Activated CD8-positive, alpha-beta T cell treated with anti-CD3 and anti-CD28 coated beads for 36 hours (primary cell): ENCODE measurements at places on chromosomes 16 and 17.

GRCh38 chr17:17497845-17498520 lies 1.8 kb upstream of the RASD1 start:
- no peak for DNase-seq

DNA sequence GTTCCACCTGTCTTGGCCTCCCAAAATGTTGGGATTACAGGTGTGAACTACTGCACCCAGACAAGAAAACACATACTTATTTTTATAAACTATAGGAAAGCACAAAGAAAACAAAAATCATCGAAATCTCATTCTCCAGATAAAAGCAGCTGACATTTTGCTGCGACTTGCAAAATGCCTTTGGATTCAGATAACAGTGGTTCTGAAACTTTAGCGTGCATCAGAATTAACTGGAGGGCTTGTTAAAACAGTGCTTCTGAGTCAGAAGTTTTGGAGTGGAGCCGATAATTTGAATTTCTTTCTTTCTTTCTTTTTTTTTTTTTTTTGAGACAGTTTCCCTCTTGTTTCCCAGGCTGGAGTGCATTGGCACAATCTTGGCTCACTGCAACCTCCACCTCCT lies 17.7 kb upstream of the GJD3 start:
- no peak for DNase-seq

DNA sequence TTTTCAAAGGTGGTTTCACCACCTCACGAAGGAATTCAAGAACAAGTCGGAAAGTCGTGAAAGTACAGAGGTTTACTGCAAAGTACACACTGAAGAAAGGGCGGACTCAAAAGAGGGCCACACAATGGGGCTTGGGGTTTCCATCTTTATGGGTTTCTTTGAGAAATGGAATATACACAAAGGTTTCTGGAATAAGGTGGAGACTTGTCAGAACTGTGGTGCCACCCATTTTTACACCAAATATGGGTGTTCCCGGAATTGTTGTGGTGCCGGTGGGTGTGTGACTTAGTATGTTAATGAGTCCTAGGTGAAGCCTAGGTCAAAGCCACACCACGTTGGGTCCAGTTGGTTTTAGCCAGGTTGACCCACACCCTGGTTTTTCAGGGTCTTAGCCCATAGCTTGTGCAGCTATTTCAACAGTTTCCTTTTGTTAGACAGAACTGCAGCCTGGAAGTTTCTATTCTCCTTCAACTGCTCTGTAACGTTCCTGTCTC lies 567 bp upstream of the GCSH start:
- no peak for DNase-seq

DNA sequence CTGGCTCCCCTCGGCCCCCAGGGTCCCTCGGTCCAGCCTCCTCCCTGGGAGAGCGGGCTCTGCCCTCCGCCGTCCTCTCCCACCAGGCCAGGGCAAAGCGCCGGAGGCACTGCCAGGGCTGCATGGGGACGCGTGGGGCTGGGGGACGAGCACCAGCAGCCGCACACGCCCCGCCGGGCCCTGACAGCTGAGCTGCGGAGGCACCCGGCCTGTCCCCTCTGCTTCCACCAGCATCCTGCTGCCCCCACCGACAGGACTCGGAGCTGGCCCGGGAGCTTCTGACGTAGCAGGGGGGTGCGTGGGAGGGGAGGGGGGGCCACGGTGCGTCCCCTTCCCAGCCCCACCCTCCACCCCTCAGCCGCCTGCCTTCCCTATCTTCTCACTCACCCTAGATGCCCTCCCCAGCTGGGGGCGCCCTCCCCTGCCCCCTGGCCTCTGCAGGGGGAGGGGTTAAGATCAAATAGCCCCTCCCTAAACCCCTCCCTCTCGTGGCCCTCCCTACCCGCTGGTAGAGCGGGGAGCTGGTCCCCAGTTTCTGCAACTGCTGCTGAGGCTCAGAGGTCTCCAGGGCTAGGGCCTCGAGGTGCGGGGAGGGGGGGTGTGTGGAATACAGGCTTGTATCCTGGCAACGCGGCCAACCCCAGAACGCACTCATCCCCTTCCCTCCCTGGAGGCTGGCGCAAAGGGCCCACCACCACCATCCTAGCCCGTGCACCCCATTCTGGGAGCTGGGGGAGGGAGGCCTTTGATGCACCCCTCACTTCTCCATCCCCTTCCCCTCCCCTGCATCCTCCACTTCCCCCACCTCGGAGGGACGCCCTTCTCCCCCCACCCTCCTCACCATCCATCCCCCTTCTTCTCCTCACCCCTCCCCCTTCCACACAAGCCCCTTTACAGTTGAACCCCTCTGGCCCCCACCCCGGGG lies 1.0 kb downstream of the SRCIN1 start:
- peak; percentile 58 for DNase-seq

DNA sequence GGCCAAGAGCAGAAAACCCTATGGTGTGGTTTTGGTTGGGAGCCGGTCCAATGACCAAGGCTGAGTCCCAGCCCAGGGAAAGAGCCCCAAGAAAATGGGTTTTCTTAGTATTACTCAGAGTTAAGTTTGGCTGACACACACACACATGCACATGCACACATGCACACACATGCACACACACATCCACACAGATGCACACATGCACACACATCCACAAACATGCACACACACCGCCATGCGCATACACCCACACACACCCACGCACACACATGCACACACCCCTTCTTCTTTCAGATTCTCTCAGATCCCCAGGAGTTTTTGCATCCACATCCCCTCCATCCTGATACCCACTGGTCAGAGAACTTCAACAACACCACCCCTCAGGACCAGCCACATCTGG lies 9.1 kb downstream of the ABCC12 start:
- no peak for DNase-seq

- no peak for DNase-seq
These were observed 109.2 kb downstream of the SDR42E1 start for GRCh38 chr16:81902025-81902424.

GRCh38 chr17:29045734-29046472 lies 3.0 kb downstream of the PIPOX start:
- no peak for DNase-seq

DNA sequence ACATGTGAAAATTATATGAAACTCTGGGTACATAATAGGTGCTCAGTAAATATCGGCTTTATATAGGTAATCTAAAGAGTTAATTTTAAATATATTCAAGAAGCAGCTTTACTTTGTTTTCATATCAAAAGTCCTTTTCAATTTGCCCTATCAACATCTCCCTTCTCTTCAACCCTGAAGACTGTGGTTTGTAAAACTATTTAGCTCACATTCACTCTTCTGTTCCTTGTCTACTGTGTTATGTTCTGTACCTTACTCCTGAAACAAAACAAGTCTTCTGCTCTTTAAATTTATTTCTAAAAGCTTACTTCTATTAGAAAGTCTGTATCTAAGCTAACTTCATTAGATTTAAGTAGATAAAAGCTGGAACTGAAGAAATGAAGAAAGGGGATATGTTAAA lies 301.7 kb upstream of the PMFBP1 start:
- no peak for DNase-seq

GRCh38 chr17:60168654-60169053 lies 18.9 kb downstream of the CA4 start:
- DNase-seq, result no peak

DNA sequence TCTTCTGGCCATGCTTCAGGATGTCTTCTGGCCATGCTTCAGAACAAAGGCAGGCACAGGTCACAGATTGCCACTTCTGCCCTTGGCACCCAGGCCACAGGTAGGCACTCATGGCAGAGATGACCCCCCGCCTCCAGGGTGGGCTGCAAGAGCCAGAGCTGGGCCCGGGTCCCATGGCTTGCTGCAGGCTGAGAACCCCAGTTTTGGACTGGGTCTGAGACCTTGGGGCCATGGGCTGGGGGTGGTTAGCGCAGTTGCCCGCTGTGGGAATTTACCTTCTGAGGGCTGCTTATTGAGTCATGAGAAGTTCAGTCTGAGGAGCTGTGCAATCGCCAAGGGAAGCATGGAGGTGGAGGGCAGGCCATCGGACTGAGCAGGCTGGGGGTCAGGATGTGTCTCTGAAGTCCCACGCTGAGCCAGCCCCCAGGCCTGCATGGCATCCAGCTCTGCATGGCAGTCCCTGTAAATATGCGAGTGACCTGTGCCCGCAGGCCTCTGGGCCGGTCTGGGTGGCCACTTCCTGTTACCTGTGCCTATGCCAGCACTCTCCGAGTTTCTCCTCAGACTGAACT lies 1.7 kb downstream of the ANKRD13B start:
- no peak for DNase-seq

DNA sequence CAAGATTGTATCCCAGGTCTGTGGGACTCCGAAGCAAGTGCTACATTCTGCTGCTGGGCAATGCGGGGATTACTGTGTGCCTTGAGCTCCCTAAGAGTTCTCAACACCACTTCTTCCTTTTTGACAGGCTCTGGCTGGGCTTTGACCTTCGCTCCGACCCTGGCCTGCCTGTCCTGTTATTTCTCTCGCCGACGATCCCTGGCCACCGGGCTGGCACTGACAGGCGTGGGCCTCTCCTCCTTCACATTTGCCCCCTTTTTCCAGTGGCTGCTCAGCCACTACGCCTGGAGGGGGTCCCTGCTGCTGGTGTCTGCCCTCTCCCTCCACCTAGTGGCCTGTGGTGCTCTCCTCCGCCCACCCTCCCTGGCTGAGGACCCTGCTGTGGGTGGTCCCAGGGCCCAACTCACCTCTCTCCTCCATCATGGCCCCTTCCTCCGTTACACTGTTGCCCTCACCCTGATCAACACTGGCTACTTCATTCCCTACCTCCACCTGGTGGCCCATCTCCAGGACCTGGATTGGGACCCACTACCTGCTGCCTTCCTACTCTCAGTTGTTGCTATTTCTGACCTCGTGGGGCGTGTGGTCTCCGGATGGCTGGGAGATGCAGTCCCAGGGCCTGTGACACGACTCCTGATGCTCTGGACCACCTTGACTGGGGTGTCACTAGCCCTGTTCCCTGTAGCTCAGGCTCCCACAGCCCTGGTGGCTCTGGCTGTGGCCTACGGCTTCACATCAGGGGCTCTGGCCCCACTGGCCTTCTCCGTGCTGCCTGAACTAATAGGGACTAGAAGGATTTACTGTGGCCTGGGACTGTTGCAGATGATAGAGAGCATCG lies 2.4 kb downstream of the SLC16A13 start:
- DNase-seq, result no peak

GRCh38 chr16:57818377-57819064 lies 16.2 kb upstream of the KIFC3 start:
- no peak for DNase-seq

DNA sequence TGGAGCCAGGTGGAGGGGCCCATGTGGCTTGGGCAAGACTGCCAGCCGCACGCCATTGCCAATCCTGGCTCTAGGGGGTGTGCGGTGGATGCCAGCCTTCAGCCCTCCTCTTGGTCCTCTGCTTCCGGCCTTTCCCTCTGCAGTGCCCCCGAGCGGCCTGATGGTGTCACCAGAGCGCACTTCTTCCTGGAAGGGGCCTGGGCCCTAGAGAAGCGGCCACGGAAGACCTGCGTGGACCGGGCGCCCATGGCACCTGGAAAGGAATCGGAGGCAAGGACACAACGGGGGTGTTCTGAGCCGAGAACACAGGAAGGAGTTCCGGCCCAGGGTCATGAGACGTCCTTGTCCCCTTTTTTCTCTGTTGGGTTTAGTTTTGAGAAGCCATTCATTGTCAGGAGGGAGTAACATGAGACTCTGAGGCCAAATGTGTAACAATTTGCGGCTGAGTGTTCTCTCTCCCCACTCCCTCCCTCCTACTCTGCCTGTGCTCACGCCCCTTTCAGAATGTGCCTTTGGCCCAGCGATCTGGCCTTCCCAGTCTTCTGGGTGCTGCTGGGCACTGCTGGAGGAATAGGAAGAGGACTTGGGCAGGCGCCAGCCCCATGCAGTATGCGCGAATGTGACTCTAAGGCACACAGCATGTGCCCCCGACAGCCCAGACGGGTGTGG lies 92.8 kb downstream of the IRX3 start:
- DNase-seq, result peak; percentile 54

DNA sequence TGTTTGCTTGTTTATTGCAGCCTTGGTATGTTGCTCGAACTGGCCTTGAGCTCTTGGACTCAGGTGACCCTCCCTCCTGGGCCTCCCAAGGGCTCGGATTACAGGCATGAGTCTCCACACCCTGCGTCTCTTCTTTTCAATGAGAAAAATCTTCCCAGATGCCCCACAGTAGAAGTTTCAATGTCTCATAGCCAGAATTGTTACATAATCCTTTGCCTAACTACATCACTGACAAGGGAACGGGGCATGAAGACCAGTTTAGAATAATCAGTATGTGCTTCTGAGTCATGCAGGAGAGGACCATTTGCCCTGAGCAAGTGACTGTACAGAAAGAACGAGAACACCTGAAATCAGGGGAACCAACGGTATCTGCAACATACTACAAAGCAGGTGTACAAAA lies 61.9 kb upstream of the RBBP6 start:
- DNase-seq, result no peak

DNA sequence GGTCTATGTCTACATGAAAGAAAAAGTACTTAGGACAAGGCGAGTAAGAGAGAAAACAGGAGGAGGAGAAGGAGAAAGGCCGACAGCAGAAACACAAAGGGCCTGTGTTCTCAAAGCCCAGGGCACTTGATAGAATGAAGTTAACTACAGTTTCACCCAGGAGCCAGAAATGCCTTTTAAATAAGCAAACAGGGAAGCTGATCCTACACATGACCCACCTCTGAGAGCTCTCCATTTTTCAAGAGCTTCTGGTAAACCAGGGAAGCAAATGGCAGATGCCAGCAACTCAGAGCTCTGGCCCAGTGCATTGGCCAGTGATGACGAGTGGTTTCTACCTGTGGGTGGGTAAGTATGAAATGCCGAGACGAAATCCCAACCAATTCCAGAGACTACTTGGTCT lies 163.4 kb downstream of the ZFHX3 start:
- no peak for DNase-seq

- DNase-seq, result no peak
These were observed at the start of gene SECTM1 for GRCh38 chr17:82333279-82334171. SECTM1 (minus strand) TSS chr17:82333766; CDS start chr17:82327240, 6,526 bp downstream.

DNA sequence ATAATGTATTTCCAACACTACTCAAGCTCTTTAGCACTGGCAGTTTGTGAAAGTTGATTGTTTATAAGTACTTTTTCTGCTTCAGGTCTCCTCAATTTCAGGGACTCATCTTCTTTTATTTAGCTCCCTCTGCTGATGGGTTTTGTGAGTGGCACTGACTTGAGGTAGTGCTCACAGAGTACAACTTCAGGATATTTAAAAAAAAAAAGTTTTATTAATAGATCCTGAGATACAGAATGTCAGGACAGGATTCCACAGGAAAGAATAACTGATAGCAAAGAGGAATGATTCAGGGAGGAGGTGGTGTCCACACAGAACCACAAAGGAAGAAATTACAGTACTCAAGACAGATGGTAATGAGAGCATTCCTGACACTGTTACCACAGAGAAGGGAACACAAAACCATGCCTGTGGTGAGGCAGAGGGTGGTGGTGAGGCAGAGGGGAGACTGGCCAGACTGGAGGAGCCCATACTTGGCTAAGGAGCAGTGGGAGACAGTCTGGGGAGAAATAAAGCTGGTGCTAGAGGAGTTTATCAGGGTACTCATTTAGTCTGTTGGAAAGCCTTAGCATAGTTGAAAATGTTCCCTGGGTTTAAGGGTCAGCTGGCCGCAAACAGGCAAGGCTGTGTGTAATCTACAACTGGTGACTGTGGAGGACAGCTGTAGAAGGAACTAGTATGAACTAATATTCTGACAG lies 63.7 kb downstream of the SPAG9 start:
- peak; percentile 34 for DNase-seq

GRCh38 chr16:11203111-11203623 lies 52.8 kb downstream of the SOCS1 start:
- DNase-seq, result no peak

- no peak for DNase-seq
These were observed 694 bp upstream of the MLST8 start for GRCh38 chr16:2204416-2205103.

GRCh38 chr16:9950658-9951057 lies 231.6 kb downstream of the GRIN2A start:
- no peak for DNase-seq
